ENCODE measurements at places on chromosomes 4 and X.

DNA sequence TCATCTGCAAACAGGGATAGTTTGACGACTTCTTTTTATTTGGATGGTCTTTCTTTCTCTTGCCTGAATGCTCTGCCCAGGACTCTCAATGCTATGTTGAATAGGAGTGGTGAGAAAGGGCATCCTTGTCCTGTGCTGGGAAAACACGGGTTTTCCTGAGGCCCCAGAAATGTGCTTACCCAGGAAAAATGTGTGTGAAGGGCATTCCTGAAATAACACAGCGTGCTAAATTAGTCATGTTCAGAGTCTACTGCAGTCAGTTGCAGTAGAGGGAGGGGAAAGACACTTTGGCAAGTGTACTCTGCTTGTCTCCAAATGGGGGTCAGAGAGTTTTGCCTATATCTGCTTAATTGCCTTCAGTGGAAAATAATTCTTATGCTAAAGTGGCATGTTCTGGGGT lies 153.9 kb downstream of the CCNG2 start:
- DNase-seq: no peak

DNA sequence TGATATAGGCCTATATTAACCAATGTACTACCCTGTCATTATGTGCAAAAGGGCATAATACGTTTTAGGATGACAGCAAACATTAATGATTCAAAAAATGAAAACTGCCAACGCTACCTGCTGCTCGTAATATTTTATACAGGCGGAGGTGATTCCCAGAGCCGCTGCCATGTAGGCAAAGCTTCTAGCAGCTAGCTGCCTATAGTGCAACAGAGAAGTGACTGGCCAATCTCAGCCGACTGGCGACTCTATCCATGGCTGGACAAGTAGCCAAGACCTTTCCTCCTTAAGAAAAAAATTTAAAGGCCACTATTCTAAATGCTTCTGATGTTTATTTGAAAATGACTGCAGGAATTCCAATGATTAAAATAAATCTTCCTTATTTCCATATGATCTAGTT lies 1.9 kb downstream of the PPARGC1A start:
- DNase-seq: no peak

DNA sequence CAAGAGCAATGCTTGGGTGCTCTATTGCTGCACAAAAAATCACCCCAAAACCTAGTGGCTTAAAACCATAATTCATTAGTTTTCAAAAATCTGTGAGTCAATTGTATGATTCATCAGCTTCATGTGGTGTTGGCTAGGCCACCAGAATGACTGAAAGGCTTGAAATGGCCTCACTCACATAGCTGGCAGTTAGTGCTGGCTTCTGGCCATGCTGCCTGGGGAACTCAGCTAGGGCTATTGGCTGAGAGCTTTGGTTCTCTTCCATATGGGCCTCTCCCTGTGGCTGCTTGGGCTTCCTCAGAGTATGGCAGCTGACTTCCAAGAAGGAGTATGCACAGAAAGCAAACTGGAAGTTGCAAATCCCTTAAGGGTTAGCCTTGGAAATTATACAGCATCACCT lies 3.1 kb upstream of the MTMR1 start:
- peak; percentile 59 for DNase-seq

- DNase-seq: no peak
Measured at GRCh38 chrX:10847333-10847732, 226.9 kb upstream of the MID1 start.

GRCh38 chrX:20237864-20238263 lies 28.8 kb downstream of the RPS6KA3 start:
- DNase-seq: no peak

DNA sequence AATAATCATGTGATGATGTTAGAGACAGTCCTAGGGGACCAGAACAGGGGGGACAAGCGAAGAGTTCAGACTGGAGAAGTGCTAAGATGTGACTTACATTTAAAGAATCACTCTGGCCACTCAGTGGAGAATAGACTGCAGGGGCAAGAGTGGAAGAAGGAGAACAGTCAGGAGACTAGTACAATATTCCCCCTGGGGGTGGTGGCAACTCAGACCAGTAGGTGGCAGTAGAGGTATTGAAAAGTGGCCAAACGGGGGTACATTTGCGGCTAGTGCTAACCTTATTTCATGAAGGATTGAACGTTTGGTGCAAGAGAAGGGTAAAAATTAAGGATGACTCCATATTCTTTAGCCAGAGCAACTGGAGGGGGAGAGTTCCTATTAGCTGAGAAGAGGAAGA lies 2.7 kb upstream of the BMX start:
- peak; percentile 5 for DNase-seq

DNA sequence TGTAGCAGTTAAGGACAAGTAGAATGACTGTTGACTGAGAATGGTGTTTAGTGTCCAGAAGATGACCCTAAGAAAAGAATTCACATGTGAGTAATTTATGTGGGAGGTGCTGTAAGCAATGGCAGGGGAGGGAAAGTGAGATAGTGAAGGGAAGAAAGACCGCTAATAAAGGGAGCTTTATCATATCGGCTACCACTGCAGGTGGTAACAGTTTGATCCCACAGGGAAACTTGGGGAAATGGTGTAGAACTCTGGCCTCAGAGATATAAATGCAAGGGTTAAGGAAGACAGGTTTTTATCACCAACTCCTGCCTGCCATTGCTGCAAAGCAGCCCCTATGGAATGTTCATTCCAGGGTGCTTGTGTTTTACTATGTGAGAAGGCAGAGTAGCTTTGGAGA lies 489.6 kb downstream of the STPG2 start:
- no peak for DNase-seq

GRCh38 chr4:95159384-95159783 lies 389.4 kb downstream of the UNC5C start:
- DNase-seq: no peak

DNA sequence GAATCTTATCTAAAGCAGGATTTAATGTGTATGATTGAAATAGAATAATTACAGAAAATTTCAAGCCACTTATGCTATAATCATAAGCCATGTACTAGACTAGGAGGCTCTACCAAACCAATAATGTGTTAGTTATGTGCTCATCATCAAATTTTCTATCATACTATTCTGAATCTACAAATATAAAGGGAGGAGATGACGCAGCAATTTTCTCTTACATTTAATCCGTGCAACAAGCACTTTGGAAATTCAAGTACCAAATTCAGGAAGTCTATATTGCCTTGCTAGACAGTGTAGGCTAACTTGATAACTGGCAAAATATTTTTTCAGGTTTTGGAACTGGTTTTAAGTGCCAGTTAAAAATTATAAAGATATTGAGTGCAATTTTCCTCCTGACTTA lies 283.5 kb downstream of the C4orf33 start:
- DNase-seq: no peak

DNA sequence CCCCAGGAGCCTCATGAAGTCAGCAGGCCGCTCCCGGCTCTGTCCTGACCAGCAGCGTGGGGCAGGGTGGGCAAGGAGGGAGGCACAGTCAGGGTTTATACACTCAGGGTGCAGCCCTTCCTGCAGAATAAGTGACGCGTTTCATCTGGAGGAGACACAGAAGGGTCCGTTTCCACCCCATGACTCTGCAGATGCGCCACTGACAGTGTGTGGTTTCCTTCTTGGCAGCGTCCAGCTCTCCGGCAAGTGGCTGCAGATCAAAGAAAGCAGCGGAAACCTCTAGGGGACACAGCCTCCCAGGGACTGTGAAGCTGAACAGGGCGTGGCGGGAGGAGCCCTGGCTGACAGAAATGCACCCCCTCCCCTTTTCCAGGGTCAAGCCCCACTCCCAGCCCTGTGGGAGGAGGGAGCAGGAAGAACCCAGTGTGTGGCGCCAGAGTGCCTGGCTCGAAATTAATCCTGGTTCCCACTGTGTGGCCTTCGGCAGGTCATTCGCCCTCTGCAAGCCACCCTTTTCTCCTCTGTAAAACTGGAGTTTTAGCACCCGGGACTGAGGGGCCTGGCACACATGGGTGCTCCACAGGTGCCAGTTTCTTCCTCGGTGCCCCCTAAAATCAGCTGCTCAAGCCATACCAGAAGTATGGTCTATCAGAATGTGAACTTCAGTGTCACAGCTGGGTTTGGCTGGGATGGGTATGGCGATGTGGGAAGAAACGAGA lies 17.3 kb upstream of the TBC1D14 start:
- DNase-seq: no peak

GRCh38 chrX:150649096-150649870 lies 43.9 kb upstream of the MTMR1 start:
- DNase-seq: no peak

- DNase-seq: no peak
Measured at GRCh38 chr4:88104902-88105610, 53.4 kb downstream of the ABCG2 start.

GRCh38 chr4:83217721-83218522 lies 66.7 kb downstream of the COQ2 start:
- no peak for DNase-seq

- no peak for DNase-seq
Measured at GRCh38 chr4:14772388-14772787, 229.9 kb upstream of the CPEB2 start.

GRCh38 chr4:79653871-79654270 lies 245.8 kb upstream of the GK2 start:
- DNase-seq: no peak

DNA sequence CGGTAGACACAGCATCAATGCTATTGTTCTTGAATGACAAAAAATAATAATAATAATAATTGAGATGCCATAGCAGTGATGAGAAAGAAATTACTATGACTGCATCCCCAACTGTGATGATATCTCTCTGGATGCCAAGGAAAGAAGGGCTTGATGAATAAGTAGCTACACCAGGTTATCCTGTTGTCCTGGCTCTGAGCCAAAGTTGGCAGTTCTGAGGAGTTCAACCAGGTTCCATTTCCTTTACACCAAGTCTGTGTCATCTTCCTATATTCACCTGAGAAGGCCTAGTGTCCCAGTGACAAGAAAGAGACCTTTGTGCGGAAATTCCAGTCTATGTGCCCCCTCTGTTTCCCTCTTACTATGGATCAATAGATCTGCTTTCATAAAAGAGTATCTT lies 3.4 kb upstream of the MAML3 start:
- DNase-seq: no peak

DNA sequence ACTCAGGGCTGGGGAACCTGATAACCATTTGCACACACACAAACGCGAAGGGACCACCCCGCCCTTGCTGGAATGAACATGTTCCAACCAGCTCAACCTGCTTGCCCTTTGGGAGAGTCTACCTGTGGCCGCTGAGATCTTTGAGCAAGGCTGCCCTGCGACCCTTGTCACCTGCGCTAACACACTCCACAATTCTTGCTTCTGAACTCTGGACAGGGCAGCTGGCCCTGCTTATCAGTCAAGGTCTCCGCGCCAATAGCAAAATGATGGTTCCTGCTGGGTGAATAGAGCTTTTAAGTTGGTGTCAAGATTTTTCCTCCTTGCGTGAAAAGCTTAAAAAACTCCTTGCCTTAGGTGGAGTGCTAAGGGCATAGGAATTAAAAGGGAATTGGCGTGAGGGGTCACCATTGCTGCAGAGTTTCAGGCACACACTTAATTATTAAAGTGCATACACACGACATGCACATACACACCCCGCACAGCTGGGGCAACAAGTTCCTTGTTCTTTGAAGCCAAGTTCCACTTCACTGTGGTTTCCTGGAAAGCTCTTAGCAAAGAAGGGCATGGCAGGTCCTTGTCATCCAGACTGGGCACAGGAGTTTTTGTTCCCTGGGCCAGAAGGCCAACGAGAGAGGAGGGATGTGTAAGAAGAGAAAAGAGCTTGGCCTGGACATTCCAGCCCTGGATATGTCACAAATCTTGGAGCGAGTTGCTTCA lies 207.7 kb downstream of the STIM2 start:
- DNase-seq: no peak

DNA sequence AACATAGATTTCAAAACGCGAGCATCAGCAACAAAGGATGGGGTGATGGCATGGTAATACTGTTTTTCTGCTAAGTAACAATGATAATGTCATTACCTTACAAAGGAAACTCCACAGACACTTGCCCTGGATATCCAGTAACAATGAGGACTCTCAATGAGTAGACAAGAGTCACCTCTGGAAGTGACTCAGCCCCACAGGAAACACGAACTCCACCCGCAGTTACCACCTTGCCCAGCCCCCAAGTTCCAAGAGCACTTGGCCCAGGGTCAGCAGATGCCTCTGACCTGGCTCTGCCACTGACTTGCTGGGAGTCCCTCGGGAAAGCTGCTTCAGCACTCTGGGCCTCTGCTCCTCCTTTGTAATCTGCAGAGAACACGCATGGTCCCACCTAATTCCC lies 110.3 kb upstream of the MAP3K15 start:
- no peak for DNase-seq

DNA sequence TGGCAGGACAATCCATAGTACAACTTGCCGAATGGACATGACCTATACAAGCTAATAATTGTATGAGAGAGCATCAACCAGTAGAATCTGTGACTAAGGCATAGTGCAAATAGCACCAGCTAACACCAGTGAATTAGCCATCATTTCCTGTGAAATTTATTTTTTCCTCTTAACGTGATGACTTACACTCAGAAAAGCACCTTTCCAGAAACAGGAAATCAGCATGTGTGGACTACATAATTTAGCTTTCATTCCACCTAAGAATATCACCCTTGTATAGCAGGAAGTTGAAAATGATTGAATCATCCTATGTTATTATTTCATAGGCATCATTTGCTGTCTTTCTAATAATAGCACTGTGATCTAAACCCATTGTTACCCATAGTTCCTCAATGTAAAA lies 1393.4 kb upstream of the PCDH7 start:
- no peak for DNase-seq

DNA sequence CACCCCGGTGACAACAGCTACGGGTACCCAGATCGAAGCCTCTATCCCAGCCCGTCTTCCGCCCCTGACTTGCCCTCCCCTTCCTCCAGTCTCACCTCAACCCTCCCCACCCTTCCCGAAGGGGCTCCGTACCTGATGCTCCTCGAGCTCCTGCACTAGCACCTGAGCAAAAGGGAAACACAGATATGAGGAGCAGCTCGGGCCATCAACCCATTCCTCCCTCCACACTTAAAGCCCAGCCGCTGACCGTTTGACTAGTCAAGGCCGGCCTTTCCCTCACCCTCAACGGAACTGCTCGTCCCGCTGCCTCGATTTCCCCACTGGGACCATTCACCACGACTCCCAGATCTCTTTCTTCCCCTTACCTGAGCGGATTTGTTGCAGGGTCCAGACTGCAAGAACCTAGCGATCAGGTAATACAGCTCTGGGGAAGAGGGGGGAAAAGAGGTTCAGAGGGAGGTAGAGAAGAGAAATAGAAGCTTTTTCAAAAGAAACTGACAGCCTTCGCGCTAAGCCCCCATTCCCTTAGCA lies 731 bp downstream of the BRWD3 start:
- DNase-seq: no peak

- DNase-seq: no peak
Measured at GRCh38 chr4:119656342-119656741, 27.7 kb upstream of the PDE5A start.

GRCh38 chr4:42914937-42915336 lies 22.4 kb downstream of the GRXCR1 start:
- no peak for DNase-seq

GRCh38 chrX:100599456-100599855 lies 14.7 kb downstream of the TNMD start:
- DNase-seq: no peak

GRCh38 chrX:151792505-151792904 lies 58.0 kb downstream of the CNGA2 start:
- no peak for DNase-seq

- DNase-seq: no peak
Measured at GRCh38 chrX:141278306-141278705, 36.0 kb upstream of the SPANXC start.

GRCh38 chr4:34157547-34157946 lies 2086.8 kb downstream of the ARAP2 start:
- no peak for DNase-seq

GRCh38 chrX:119880552-119881437 lies 9.2 kb downstream of the NDUFA1 start:
- no peak for DNase-seq

GRCh38 chrX:112819813-112820212 lies 20.8 kb downstream of the AMOT start:
- DNase-seq: no peak

GRCh38 chr4:153090181-153090580 lies 114.1 kb upstream of the TRIM2 start:
- no peak for DNase-seq

Data from T1000 (cell line).